ENCODE measurements at places on chromosomes 13 and 19. TPM values are rescaled to one million over a fixed set of nuclear protein-coding genes. Genes with fewer than 3 reads are reported as not detected.

The ADAMTS10 gene
- 16.2 TPM for total RNA-seq

The ZNF737 gene
- total RNA-seq, result 14.3 TPM

The CEACAM8 gene
- total RNA-seq, result not detected

DNA sequence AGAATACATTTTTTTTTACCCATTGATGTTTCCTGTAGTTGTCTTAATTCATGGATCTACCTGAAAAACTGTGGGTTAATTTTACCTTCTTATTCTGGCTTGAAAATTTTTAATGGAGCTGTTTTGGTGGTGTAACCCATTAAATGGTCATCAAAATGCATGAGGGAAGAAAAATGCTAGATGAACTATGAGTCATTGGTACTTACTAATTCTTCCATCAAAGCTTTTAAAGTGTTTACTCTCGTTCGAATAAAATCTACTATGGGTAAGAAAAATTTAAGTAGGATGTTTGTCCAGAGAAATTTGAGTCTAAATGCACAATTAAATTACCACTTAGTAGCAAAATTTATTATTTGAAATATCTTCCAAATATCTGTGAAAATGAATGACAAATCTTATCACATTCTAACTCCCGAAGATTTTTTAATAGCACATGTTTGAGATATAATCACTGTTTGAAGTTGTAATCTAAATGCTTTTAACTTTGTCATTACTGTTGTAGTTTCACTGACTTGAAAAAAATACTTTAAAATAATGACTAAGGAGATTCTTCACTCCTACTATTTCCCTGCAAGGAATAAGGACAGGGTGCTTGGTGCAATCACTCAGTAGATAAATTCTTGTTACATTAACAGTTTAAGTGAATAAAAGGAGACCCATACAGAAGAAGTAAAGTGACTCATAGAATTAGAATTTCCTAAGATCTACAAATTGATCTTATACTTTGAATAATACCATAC, 437.7 kb downstream of the IRS2 start:
- no peak for DNase-seq

GRCh38 chr19:23887642-23888041, 27.0 kb upstream of the ZNF726 start:
- DNase-seq, result no peak

DNA sequence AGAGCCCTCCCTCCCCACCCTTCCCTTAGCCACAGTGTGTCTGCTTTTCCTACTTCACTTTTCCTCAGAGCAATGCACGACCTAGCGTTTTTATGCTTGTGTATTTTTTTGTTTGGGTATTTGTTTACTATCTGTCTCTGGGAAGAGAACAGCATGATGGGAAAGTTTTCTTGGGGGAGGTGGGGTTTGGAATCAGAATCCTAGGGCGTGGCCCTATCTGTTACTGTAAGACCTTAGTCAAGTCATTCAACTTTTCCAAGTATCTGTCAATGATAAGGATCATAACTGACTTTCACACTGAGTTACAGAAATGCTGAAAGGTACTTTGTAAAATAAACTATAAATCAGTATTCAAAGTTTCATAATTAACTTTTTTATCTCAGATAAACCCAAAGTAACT, 146.3 kb upstream of the WASF3 start:
- DNase-seq, result no peak

- DNase-seq, result no peak
Observed at GRCh38 chr13:42487221-42487620, 86.7 kb upstream of the TNFSF11 start.

DNA sequence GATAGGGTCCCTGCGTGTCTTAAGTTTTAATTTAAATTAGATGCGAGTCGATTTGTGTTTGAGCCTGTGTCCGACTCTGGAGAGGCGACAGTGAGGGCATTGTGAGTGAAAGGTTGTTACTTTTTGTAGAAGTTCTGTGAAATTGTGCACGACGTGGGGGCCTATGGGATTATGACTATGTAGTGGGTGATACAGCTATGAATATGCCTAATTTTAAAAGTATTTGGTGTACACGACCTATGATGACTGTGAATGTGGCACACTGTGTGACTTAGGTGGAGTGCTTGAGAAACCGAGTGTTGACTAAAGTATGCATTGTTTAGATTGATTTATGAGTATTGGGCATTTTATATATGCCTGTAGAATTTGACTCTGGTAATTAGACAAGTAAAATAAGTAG, 646 bp downstream of the ZNF567 start:
- no peak for DNase-seq

DNA sequence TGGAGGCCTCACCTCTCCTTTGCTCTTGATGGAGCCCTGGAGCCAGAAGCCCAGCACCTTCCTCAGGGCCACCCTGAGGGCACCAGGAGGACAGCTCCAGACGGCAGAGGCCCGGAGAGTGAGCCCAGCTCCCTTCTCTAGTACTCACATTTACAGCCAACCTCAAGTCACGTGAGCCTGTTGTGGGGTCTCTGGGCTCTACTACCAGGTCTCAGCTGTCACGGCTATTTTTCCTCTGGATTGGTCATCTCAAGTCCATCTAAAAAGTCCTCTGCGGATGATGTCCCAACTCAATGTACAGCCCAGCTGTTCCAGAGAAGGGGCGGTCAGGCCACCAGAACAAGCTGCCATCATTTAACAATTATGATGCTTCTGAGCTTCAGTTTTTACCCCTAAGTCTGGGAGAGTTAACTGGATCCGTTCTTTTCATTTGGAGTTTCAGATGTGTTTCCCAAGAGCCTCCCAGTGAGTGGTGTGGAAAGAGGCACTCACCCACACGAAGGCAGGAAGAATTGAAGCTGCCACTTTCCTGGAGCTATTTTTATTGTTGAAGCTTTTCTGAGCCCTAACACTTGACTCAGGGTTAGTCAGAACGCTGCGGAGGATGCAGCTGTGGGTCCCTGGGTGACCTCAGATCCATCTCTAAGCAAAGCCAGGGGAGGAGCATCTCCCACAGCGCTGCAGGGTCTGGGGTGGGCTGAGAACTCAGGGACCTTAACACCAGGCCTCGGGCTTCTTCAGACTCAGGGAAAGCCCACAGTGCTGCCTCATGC, 143.5 kb upstream of the UBL3 start:
- DNase-seq, result no peak

DNA sequence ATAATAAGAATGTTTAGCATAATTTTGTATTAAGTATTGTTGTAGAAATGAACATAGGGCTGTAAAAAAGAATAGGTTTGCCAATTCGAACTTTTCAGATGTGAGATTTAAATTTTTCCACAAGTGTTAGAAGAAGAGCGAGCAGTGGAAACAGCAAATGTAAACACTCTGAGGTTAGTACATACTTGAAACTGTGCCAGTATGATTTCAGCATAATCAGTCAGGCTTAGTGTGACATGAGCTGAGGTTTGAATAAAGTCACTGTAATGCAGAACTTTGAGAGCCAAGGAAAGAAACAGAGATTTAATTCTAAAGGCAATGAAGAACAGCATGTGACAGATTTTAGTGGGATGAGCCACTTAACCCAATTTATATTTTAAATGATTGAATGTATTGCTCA, 2166.4 kb downstream of the PCDH9 start:
- no peak for DNase-seq

Data from CD8-positive, alpha-beta memory T cell (primary cell).